ENCODE measurements at places on chromosomes 3 and 15.

GRCh38 chr15:86041399-86041798 is 38.3 kb upstream of the AGBL1 start:
- no peak for DNase-seq

GRCh38 chr3:140588558-140588957 is 89.3 kb upstream of the TRIM42 start:
- no peak for DNase-seq

DNA sequence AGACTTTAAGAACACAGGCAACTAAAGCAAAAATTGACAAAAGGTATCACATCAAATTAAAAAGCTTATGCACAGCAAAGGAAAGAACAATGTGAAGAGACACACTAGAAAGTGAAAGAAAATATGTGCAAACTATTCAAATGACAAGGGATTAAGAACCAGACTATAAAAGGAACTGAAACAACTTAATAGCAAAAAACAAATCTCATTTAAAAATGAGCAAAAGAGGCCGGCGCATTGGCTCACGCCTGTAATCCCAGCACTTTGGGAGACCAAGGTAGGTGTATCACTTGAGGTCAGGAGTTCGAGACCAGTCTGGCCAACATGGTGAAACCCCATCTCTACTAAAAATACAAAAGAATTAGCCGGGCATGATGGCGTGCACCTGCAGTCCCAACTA is 14.4 kb downstream of the NGLY1 start:
- DNase-seq = no peak

DNA sequence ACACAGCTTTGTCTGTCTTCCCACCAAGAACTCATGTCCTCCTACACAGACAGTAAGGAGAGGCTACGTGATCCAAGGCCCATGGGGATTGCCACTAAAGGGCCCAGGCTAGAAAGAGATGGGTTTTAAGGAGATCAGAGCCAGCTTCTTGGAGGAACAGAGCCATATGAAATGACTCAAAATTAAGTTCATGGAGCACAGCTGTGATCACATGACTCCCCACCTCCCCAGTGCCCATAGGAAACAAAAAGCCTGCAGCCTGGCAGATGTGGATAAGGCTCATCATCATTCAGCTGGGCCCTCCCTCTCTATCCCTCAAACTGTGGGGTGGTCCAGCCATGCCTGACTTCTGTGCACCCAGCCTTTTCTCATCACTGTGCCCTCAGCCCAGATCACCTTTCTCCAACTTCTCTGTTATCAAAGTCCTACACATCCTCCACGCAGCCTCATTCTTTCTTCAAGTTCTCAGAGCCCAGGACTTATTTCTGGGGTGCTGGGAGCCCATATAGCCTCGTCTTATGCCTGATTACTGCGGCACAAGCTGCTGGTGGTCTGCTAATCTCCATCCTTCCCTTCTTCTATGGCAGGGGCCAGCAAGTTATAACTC is 137.6 kb downstream of the SMAD6 start:
- DNase-seq = no peak

GRCh38 chr3:61948699-61949305 is 387.4 kb downstream of the PTPRG start:
- no peak for DNase-seq

DNA sequence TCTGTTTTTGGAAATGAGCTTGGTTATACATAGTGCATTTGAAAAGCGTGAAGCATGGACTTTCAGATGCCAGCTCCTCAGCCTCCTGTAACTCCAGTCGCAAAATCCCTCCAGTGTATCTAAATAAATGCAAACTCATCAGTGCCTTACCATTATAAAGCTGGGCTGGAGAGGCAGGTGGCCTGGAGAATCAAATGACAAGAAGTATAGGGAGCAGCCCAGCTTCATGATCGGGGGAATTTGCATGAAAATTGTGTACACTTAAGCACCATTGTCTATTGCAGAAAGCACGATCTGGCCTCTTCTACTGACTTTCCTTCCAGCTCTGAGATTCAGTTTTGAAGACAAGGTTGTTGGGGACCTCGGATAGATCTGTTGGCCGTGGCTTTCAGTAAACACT is 71.7 kb downstream of the IGF1R start:
- DNase-seq = no peak

DNA sequence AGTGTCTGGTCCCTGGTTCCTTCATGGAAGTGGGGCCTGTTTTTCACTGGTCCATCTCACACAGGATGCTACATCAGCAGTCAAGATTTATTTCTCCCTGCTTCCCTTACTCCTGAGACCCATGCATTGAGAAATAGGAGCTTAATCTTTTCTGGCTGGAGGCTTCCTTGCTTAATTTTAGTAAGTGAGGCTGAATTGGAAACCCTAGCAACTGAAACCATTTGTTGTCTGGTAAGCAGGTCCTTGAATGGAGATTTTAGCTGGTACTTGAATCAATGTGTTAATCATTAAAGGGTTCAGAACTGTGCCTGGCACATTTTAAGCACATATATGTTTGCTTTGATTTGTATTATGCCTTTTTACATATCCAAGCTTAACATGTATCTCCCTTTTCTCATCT is 20.2 kb upstream of the MEF2A start:
- no peak for DNase-seq

DNA sequence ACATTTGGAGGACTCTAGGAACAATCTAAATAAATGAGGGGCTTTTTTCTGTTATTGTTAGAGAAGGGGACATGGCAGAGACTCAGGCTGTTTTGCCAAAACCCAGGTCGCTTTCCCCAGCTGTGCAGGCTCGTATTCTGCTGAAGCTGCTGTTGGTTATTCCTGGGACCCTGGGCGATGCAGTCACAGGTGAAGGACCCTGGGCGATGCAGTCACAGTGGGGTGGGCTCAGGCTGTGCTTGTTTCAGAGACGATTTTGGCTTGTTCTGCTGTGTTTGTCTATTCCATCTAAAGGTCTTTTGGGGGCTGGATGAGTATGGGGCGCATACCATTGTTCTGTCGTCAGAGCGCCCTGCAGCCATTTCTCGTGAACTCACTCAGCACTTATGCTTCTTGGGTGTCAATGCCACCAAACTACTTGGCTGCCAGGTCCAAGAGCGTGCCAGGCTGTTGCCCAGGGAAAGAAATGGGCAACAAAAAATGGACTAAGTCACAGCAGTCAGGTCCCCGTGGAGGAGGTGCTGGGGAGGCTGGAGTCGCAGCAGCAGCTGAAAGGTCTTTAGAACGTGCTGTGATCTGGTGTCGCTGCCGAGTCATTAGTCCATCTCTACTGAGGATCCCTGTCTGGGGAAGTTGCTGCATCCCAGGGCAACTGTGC is 151.4 kb downstream of the CHDH start:
- no peak for DNase-seq

- no peak for DNase-seq
Observed at GRCh38 chr15:88865498-88866099, 29.7 kb downstream of the HAPLN3 start.

DNA sequence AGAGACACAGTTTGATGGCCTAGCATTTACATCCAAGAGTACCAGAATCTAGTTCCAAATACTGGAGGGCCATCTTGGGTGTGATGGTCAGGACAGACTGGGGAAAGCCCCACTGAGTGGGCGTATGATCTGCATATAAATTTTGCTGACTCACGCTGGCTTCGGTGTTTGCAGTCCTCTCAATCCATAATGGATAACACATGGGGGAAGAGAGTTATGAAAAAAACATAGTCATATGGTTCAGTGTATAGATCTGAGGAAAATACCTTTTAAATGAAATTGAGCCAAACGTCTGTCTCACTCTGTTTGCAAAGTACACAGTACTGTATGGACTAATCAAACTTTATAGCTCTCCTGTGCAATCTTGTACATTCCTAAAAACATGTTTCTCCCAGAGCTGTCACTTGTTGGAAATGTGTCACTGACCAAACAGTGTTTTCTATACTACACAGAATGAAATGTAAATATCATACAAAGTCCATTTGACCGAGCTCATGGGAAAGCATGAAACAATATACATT is 125.3 kb upstream of the THBS1 start:
- no peak for DNase-seq

GRCh38 chr15:88897456-88898194 is 2.3 kb upstream of the HAPLN3 start:
- DNase-seq = peak; percentile 22

DNA sequence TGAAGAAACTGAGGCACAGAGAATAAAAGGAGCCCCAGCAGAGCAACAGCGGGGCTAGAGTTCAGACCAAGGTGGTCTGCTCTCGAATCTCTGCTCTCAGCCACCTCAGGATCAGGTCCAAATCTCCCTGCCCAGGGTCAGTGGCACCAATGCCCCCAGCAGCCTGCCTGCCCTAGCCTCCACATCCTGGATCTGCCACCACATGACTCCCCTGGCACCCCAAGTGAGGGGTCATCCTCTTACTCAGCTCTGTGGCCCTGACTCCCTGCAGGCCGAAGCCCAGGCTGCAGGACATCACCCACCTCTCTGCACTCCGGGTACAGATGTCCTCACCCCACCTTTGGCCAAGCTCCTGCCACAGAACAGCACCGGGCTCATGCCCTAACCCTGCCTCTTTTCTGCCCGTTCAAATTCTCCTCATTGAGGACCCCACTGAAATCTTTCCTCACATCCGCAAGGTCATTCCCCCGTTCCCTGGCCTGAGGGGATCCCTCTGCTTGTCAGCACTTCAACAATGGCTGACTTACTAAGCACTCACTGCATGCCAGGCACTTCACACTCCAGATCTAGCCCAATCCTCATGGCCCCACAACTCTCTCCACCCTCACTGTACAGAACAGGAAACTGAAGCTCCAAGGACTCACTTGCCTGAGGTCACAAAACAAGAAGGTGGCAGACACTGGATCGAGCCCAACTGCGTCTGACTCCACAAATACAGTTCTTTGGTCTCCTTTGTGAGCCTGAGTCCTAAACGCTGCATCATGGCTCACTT is 4.3 kb downstream of the PPIB start:
- DNase-seq = no peak

- DNase-seq = no peak
Observed at GRCh38 chr3:112409041-112409440, 76.1 kb downstream of the CD200 start.

DNA sequence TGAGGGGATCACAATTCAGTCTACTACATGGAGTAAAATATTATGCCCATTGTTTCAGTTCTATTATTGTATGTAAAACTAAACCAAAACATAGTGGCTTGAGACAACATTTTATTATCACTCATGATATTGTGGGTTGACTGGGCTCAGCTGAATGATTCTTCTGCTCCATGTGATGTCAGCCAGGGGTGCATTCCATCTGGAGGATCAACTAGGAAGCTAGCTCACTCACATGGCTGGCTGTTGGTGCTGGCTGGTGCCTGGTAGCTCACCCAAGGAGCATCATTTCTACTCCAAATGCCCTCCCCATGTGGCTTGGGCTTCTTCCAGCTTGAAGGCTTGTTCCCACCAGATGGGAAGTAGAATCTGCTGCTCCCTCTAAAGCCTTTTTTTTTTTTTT is 51.8 kb upstream of the CLRN1 start:
- no peak for DNase-seq

DNA sequence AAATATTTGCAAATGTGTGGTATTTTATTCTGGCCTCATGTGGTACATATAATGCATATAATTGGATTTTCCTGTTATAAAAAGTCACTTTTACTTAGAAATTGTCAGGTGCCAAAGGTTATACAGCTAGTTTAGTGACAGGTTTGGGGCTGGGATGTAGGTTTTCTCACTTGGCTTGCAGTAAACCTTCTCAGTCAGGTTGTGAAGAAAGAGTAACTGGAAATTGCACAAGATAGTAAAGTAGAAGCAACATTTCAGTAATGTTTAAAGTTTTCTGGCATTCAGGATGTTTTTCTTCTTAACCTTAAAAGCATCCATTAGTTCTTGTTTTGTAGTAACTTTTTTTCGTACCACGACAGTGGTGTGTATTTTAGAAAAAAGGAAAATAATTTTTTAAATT is 53.9 kb downstream of the MEF2A start:
- DNase-seq = no peak

DNA sequence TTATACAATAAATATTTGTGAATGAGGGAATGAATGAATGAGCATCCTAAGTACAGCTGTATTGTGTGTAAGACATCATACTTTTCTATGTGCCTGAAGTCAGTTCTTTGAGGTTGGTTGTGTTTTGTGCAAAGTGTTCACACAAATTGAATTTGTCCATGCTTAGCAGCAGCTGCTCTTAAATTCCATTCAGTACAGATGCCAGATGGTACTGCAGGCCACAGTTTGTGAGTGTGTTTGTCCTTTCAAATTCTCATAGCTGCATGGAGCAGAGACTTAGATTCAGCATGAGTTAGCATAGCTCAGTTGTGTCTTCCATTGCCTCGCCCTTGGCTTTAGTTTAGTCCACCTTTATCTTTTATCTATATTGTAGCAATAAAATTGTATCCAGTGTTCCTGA is 3.8 kb upstream of the ZNF385D start:
- no peak for DNase-seq

- no peak for DNase-seq
Observed at GRCh38 chr3:120841264-120841663, 66.7 kb upstream of the STXBP5L start.

DNA sequence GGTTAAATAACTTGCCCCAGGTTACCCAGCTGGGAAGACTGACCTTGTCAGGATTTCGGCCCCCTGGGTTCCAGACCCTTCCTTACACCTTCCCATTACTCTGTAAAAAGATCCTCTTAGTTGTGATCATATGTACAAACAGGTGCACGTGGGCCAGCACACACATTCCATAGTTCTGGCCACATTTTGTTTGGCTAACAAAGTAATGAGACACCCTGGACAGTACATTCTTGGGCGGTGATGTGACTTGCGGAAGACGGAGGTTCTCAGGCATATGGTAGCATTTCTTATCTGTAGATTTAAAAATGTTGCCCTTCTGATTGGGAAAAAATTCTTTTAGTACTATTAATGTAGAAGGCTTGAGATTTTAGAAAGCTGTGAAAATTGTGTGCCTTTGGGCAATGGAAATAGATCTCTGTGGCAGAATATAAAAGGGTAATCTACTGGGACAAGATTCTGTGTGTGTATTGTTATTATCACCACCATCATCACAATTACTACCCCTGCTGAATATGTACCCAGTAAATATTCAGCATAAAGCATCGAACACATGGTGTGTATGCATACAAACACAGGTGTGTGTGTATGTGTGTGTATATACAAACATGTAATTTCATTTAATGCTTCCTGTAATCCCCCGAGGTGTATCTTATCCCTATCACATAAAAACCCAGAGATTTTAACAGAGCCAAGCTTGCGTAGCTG is 205.4 kb upstream of the UBE2E1 start:
- DNase-seq = no peak

DNA sequence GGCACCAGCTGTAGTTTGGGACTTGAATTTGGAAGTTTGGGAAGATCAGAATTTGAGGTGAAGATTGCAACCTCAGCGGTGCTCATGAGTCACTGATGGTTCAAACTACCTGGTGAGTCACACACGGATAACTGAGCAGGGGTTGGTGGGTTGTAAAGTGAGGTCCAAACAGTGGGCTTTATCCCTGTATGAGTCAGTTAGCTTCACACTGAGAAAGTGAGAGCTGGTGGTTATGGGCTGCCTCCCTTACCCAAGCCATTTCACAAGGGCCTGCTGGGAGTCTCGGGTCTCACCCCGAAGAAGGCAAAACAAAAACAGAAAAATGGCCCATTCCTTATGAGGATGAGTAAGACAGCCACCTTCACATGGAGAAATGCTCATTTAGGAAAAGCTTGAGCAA is 77.0 kb downstream of the ITGA11 start:
- DNase-seq = no peak

GRCh38 chr15:59372352-59373211 is at the start of gene MYO1E:
Gene MYO1E (minus strand): TSS chr15:59372871. CDS start chr15:59372500, 371 bp downstream.
- peak; percentile 59 for DNase-seq

- DNase-seq = no peak
Observed at GRCh38 chr3:36211652-36211999, 168.7 kb upstream of the STAC start.
